ENCODE measurements at places on chromosomes 12 and 14.

DNA sequence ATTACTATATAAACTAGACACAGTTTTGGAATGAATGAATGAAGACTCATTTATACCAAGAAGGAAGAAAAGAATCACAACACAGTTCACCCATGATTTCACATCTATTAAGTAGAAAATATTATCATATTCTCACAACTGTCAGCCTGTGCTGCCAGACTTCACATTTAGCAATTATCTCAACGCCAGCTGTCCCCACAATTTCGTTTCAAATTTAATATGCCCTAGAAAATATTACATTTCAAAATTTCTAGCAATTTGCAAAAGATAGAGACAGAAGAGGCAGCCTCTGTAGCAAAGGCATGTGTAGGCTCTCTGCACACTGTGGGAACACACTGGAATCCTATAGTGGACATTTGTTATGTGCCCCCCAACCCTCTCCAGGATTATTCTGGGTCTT, 83.6 kb downstream of the ANKS1B start:
- no peak for DNase-seq

DNA sequence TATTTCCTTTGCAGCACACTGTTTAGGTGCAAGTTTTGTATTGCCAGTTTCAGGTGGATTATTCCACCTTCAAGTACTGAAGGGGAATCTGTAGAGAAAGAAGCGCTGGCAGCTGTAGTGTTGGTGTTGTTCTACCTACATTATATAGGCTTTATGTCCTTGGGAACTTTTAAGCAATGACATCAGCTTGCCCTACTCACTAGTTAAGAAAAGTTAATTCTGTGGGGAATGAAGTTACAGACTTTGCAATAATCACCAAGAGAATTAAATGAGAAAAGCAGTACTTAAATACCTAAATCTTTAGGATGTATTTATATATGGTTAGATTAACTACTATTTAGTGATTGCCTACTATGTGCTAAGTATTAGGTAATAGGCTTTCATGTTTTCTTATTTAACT, at the start of gene OR4E1:
TSS of gene OR4E1 (minus strand) at position 101 of the 400 bp plus-strand sequence. CDS start 2,883 bp downstream, outside the sequence.
- DNase-seq: no peak

- DNase-seq: no peak
These were observed 51.1 kb downstream of the HSPB8 start for GRCh38 chr12:119229837-119230236.

- DNase-seq: no peak
These were observed 8.3 kb downstream of the KRT80 start for GRCh38 chr12:52183544-52183910.

GRCh38 chr14:29236848-29237247, 470.3 kb downstream of the FOXG1 start:
- no peak for DNase-seq

Measured in activated effector memory CD4-positive, alpha-beta T cell treated with anti-CD3 and anti-CD28 coated beads, Interleukin-2, amount 50 U/mL, for 16 hours (primary cell).